Activated T-cell treated with anti-CD3 and anti-CD28 coated beads, Interleukin-2, amount 50 U/mL, for 24 hours (primary cell): ENCODE measurements at places on chromosomes 3 and 15.

GRCh38 chr15:69758810-69759790 is 306.5 kb downstream of the RPLP1 start:
- DNase-seq: peak; percentile 82
- peak overlapping the region; percentile 54 for H3K4me3 ChIP-seq
- H3K4me1 ChIP-seq: peaks cover 94% of the 10 kb centered on the region
- H3K27me3 ChIP-seq: no peaks in the 10 kb centered on the region
- H3K36me3 ChIP-seq: peaks cover 9% of the 10 kb centered on the region
- H3K27ac ChIP-seq: peak overlapping the region; percentile 95

GRCh38 chr3:113136071-113136470 is 75.3 kb upstream of the BOC start:
- H3K4me3 ChIP-seq: no peak overlapping the region
- H3K27ac ChIP-seq: no peak overlapping the region
- no peak for DNase-seq
- H3K36me3 ChIP-seq: no peaks in the 10 kb centered on the region
- no peaks in the 10 kb centered on the region for H3K27me3 ChIP-seq

DNA sequence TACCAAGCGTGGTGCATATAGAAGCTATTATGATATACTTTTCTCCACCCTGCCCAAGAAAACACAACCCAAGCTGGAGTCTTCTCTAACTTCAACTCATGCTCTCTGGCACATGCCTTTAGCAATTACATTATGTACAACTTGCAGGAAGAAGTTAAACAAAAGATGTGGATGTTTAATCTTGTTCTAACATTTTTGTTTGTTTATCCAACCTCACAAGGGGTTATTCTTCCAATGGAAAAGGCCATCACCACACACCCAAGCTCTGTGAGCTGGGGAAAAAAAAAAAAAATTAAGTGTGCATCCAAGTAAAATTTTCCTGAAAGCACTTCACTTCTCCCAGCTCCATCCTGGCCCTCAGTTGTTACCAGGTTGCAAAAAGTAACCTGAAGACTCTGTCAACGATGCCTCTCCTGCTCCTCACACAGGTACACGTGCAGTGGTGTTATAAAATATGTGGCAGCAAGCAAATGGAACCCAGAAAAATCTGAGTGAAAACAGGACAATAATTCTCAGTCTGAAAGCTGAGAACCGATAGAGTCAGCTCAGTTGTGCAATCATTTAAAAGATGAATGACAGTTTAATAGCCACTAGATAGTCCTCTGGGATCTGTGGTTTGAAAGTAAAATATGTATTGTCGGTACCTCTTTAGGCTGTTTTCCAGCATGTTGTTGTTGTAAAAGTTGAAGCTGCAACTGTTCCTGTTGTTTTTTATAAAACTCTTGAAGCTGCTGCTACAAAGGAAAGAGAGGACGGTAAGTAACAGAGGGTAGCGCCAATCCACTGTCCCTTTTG is 531.4 kb downstream of the FOXP1 start:
- H3K27me3 ChIP-seq: no peaks in the 10 kb centered on the region
- DNase-seq: no peak
- peaks cover 100% of the 10 kb centered on the region for H3K4me1 ChIP-seq
- H3K4me3 ChIP-seq: peak overlapping the region; percentile 64
- no peak overlapping the region for H3K27ac ChIP-seq

DNA sequence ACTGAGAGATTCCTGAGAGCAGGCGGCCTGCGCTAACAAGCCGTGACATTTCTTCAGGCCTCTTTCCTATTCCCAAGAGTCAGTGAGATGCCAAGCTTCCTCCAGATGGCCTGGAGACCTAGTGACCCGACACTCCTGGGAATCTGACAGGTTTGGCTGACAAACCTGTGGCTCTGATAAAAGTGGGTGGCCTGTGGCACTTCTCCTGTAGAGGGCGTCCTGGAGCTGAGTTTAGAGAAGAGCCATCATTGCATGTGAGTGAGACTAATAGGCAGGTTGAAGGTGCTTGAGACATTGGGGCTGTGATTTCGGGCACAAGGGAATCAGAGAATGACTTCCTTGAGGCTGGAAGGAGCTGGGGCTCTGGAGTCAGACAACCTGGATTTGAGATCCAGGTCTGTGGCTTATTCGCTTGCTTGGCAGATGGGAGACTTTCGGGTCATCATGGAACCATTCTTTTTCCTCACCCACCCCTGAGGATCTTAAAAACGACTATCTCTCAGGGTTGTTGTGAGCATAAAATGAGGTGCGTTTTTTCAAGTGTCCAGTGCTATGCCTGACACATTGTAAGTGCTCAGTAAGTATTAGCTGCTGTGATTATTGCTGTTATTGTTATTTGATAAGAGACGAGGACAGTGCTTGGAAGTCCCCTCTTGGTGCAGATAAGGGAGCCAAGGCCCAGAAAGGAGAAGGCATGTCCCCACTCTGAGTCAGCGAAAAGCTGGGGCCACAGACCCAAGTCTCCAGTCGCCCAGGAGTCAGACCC is 77.2 kb downstream of the SCN10A start:
- peaks cover 26% of the 10 kb centered on the region for H3K27me3 ChIP-seq
- no peaks in the 10 kb centered on the region for H3K4me1 ChIP-seq

GRCh38 chr3:27720899-27721716 is 1.0 kb downstream of the EOMES start:
- peaks cover 42% of the 10 kb centered on the region for H3K4me1 ChIP-seq
- peaks cover 68% of the 10 kb centered on the region for H3K27me3 ChIP-seq
- peak overlapping the region; percentile 59 for H3K27ac ChIP-seq
- DNase-seq: peak; percentile 57
- peaks cover 5% of the 10 kb centered on the region for H3K36me3 ChIP-seq
